H54 (cell line): ENCODE measurements at places on chromosomes 5 and 9.
A peak's percentile ranks its signal among the peaks of the same experiment; 100 is the strongest.

DNA sequence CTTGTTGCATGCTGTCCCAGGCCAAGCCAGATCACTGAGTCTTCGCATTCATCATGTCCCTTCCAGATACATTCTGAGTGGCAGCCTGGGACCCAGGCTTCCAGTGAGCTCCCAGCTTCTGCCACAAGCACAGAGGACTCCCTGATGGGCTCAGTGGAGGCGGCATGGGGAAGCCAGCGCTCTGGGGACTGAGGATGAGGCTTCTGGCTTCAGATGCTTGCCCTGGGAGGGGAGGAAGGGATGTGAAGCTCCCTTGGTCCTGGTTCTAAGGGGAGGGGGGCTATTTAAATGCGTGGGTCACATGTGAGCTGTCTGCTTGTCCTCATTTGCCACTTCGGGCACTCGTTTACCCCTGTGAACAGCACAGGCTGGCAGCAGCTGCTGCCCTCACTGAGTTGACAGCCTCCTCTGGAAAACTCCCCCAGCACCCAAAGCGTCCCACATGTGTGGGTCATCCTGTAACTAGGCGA is 174.0 kb downstream of the NR3C1 start:
- DNase-seq: no peak

DNA sequence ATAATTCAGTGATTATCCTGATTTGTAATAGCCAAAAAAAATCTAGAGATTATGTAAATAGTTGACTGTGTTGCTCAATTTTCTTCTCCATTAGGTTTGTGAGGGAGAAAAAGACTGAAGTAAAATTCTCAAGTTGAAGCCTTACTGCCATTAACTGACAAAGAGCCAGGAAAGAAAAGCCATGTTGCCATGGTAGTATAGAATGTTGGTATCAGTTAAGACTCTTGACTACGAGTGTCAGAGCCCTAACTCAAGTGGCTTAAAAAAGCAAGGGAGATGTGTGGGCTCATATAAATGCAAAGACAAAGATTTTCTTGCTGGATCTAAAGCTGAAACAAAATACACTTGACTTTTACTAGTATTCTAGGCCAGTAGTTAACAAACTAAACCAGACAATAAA is 571.7 kb downstream of the KCTD16 start:
- DNase-seq: no peak

GRCh38 chr9:78369639-78370219 is 72.8 kb downstream of the PSAT1 start:
- DNase-seq: peak; percentile 86

- no peak for DNase-seq
Observed at GRCh38 chr9:73426269-73426668, 274.6 kb downstream of the ANXA1 start.

- DNase-seq: no peak
Observed at GRCh38 chr9:89363311-89363670, 45.0 kb downstream of the SECISBP2 start.

- DNase-seq: no peak
Observed at GRCh38 chr9:69834056-69834455, 13.4 kb downstream of the CFAP95 start.

GRCh38 chr5:36482812-36483211 is 123.6 kb upstream of the SLC1A3 start:
- no peak for DNase-seq

DNA sequence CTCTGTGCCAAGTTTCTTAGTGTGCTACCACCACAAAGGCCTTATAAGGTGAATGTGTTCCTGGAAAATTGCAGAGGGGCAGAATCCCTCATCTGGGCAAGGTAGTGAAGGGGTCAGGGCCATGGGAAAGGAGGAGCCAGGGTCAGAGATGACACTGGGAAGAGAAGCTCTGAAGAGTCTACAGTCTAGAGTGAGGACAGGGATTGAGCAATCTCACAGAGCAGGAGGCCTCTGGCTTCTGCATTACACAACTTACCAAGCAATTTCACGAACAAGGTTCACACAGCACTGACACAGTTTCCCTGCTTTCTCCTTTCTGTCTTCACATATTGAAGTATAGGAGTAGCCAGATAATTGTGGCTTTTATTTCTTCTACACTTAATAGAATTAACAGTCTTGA is 24.5 kb upstream of the IDNK start:
- no peak for DNase-seq

GRCh38 chr9:70923961-70924360 is 197.5 kb downstream of the TRPM3 start:
- no peak for DNase-seq

DNA sequence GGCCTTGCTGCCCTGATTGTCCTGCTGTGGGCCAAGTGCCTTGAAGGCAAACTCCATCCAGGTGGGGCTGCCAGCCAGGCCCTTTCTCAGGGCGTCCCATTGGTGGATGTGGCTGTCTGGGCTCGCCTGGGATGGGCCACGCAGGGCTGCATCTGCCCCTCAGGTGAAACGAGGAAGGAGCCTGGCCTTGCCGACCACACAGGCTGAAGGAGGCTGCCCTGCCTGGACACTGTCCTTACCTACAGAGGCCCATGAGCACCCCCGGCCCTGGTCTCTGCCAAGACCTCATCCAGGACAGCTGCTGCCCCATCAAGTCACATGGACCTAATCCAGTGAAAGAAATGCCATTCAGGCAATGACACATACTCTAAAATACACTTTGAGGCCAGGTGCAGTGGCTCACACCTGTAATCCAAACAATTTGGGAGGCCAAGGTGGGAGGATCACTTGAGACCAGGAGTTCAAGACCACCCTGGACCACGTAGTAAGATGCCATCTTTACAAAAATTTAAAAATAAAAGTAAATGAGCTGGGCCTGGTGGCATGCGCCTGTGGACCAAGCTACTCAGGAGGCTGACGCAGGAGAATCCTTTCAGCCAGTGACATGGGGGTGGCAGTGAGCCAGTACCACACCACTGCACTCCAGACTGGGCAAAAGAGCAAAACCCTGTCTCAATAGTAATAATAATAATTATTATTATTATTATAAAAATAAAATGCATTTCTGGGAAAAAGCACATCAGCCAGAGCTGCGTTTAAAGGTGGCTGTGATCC is 33.9 kb downstream of the PNPLA7 start:
- no peak for DNase-seq

DNA sequence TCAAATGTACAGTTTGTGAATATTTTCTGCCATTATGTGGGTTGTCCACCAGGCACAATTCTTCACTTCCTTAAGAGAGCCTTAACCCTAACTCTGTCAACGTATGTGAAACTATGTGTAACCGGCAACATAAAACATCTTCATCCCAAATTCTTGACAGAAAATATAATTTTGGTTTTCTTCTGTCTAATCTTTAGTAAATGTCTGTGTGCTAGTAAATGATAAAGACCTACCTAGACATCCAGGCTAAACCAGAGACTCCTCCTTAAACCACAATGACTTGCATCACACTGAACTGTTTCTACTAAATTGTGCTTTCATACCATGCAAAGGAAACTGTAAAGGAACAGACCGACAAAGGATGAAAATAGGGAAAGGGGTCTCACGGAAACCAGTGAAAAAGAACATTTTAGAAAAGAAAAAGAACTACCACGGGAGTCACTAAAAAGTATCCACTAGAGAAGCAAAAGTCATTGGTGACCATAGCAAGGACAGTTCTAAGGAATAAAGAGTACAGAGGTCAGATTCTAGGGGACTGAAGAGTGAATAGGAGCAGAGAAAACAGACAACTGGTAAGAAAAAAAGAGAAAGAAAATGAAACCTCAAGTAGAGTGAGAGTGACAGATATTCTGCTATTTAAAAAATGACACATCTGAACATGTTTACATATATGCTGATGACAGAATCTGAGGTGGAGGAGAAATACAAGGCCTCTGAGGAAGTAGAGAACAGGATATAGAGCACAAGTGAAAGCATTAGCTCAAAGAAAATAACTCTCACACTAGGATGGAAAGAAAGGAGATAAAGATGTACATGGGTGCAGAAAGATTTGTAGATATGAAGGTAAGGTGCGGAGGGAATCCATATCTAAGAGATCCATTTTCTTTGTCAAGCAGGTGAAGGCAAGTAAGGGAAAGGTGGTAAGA is 49.4 kb downstream of the FNIP1 start:
- DNase-seq: no peak

- no peak for DNase-seq
Observed at GRCh38 chr5:21672911-21673310, 1180.2 kb downstream of the CDH12 start.

DNA sequence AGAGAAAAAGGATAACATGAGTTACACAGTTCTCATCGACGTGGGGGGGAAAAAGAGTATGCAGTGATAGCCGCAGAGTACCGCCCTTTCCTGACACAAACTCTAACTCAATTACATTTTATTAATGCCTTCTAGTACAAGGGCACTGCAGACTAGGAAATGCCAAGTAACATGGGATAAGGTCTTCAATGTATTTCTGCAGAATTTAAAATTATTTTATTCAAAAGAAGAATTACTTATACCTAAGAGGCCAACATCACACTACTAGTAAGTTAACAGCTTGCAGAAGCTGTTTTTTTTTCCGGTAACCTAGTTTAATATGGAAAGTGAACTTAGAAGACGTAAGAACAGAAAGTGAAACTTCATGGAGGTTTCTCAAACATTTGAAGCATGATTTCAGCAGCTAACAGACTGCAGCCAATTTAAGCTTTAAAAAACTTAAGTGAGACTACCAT is 3.9 kb downstream of the SETX start:
- no peak for DNase-seq

DNA sequence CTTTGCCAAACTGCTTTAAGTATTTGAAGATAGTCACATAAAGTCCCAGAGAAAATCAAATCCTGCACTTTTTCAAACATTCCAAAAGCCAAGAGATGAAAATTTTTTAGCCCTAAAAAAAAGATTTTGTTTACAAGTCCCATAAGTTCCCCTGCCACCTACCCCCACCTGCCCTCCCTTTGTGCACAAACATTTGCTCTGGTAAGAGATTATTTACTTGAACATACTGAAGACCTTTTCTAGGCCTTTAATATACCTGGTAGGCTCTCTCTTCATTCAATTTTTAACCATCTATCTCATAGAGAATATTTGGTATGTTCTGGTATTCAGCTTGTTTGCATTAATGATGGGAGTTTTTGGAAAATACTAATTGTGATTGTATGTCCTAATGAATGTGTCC is 50.3 kb downstream of the MEGF9 start:
- DNase-seq: no peak

GRCh38 chr9:91837981-91838731 is 111.9 kb downstream of the ROR2 start:
- peak; percentile 37 for DNase-seq

DNA sequence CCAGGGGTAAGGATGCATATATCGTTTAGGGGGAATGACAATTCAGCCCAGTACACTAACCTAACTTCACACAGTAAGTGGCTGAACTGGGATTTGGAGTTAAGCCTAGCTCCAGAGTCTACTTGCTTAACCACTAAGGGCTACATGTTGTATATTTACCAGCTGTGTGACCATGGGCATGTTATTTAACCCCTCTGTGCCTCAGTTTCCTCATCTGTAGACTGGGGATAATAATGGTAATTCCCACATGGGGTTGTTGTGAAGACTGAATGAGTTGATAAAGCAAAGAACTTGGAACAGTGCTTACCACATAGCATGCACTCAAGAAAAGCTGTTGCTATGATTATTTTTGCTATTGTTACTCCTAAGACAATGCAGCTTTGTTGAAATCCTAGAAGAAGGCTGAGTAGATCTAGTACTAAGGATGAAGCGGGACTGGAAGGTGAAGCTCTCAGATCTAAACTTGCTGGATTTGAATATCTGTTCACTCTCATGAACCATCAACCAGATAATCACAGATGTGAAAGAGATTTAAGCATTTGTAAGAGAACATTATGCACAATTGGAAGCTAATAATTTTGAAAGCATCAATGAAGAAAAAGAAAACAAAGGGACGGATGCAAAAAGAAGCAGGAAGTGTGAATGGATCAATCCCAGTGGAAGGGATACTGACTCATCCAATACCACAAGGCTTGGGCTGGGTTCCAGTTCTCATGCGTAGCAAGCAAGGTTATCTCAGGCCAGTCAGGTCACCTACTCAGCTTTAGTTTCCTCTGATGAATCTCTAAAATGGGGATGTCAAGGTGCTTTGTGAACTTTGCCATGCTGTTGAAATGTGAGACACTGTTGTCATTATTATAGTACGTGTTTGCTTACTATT is 78.5 kb upstream of the TBC1D2 start:
- DNase-seq: peak; percentile 72

- no peak for DNase-seq
Observed at GRCh38 chr9:82784589-82784988, 278.4 kb downstream of the RASEF start.

DNA sequence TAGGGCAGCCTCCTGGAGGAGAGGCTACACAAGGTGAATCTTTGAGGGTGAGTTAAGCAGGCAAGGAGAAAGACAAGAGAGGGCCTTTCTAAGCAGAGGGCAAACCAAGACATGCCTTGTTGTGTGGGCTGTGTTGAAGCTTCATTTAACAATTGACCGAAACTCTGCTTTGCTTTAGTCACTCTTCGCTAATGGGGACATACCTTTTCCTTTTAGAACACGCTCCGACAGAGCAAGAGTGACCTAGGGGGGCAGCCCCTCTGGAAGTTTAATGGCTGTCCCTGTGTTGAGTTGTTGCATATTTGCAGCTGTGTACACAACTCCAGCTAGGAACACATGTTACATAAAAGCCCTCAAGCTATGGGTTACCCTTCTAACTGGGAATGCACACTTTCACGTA is 218.1 kb upstream of the WWC1 start:
- DNase-seq: no peak

GRCh38 chr9:17589771-17590170 is 10.9 kb downstream of the SH3GL2 start:
- no peak for DNase-seq

DNA sequence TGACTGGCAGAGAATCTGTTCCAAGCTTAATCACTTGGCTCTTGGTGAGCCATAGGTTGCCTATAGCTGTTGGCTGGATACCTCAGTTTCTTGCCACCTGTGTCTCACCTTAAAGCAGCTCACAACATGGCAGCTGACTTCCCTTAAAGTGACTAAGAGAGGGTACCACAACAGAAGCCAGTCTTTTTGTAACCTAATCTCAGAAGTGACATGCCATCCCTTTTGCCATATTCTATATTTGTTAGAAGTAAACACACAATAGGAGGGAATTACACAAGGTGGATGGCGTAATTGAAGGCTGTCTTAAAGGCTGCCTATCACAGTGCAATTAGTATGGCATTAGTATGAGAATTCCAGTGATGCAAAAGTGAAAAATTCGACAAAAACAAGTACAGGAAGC is 28.1 kb downstream of the NIPBL start:
- no peak for DNase-seq

- DNase-seq: peak; percentile 40
Observed at GRCh38 chr5:14178671-14179211, 35.6 kb downstream of the TRIO start.

GRCh38 chr5:156379206-156379605 is 52.2 kb downstream of the SGCD start:
- DNase-seq: no peak

GRCh38 chr9:136996361-136997292 is at the start of gene CLIC3:
CLIC3 (minus strand) TSS chr9:136996568; CDS start chr9:136996543, 25 bp downstream.
- DNase-seq: peak; percentile 99

GRCh38 chr5:107893642-107894041 is 222.9 kb upstream of the EFNA5 start:
- DNase-seq: no peak

DNA sequence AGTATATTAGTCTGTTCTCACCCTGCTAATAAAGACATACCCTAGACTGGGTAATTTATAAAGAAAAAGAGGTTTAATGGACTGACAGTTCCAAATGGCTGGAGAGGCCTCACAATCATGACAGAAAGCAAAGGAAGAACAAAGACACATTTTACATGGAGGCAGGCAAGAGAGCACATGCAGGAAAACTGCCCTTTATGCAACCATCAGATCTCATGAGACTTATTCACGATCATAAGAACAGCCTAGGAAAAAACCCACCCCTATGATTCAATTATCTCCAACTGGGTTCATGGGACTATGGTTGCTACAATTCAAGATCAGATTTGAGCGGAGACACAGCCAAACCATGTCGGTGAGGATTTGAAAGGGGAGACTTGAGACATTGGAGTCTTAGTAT is 252.8 kb upstream of the PPP1R2B start:
- no peak for DNase-seq
